ENCODE measurements at places on chromosomes 12 and 14.

DNA sequence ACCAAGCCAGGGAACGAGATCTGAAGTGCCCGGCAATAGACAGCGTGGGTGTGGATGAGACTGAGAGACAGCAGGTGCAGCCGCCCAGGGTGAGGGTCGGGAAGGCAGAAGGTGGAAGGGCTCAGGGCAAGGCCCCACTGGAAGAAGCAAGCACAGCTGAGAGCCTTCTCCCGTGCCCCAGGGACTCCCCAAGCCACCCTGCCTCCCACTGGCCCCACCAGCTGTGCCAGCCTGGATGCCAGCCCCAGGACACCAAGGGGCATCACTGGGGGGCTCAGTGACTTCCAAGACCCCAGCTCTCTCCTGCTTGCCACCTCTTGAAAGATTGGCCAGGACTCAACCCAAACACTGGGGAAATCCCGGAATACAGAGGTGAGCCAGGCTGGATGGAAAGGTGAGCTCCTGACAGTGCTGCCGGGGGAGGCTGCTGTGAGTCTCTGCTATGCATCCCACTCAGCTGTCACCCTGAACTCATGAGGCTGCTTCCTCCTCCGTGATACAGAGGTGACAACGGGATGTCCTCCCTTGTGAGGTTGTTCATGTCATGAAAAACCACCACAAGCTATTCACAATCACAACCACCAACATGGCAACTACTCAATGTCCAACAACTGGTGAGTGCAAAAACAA, 13.8 kb downstream of the TESC start:
- no peak for DNase-seq

GRCh38 chr14:52076334-52076733, 7.5 kb upstream of the NID2 start:
- peak; percentile 91 for DNase-seq

DNA sequence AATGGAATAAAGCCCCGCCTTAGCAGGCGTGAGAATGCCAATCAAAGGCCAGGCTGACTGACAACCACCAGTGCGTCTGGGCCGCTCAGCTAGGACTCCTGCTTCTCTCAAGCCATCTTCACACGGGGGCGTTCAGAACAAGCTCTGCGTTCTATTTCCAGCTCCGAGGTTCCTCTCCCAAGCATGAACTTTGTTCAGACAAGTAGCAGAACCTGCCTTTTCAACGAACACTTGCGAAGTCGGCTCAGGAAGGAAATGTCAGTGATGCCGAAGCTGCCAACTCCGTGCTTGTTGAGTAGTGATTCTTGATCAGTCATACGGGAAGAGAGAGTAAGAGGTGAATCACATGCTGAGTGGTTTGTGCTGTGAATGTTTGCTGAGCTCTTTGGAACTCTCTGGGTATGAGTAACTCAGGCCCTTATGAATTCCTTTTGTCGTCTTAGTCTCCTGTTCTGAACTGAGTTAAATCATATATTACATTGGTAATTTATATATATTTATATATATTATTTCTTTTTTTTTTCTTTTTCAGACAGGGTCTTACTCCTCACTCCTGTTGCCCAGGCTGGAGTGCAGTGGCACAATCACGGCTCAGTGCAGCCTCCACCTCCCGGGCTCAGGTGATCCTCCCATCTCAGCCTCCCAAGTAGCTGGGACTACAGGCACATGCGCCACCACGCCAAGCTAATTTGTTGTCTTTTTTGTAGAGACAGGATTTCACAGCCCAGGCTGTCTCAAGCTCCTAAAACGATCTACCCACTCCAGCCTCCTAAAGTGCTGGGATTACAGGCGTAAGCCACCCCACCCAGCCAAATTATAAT, 29.4 kb upstream of the BCL7A start:
- DNase-seq = peak; percentile 97

- no peak for DNase-seq
These were observed 3.8 kb upstream of the TBX3 start for GRCh38 chr12:114687802-114688201.

DNA sequence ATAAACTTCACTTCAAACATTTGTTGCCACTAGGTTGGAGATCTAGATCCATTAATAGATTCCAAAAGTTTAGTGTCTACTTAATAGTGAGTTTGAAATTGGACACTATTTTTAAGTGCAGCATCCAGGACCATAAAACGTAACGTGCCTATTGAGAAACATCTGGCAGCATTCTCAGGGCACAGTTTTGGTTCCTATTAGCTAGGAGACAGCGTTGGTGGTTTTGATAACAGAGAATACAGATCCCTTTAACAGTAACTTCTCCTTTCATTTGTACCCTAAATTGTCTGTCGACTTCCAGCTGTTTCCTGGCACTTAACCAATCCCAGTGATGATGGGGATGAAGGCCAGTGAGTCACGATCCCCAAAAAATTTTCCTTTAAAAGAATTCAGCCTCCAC, 25.8 kb downstream of the KCNK10 start:
- no peak for DNase-seq

GRCh38 chr14:91996948-91997371, 42.9 kb downstream of the TRIP11 start:
- peak; percentile 61 for DNase-seq

DNA sequence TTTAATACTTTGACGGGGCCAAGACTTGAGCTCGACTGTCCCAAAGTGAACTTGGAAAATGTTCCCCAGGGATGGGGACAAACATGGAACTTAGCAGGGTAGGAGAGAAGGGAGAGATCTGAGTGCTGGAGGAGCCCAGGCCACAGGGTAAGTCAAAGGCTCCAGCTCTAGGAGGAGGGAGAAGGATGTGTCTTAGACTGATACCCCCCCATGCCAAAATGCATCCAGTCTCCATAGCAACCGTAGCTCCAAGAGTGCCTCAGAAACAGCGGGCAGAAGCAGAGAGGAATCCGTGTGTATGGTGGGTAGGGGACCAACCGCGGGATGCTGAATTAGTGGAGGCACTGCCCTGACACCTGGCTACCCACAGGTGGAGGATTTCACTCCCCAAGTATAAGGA, 845 bp upstream of the AGAP2 start:
- no peak for DNase-seq

- no peak for DNase-seq
These were observed 7.9 kb downstream of the EMG1 start for GRCh38 chr12:6978611-6979011.

DNA sequence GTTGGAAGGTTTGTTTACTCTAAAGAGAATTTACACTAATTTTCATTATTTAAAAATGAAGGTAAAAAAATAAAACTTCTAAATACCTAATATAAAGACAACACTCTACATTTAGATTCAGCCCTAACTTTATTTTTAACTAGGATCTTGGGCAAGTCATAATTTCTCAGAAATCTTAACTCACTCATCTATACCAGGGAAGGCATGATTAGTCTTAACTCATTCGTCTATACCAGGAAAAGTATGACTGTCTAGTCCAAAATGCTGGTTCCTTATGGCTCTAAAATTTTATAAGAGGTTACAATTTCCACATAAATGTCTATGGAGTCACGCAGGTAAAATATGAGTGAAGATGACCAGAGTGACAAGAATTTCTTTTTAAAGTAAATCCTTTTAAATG, 52.7 kb upstream of the POC1B start:
- no peak for DNase-seq

GRCh38 chr12:56377310-56377988, 14.8 kb upstream of the APOF start:
- no peak for DNase-seq

DNA sequence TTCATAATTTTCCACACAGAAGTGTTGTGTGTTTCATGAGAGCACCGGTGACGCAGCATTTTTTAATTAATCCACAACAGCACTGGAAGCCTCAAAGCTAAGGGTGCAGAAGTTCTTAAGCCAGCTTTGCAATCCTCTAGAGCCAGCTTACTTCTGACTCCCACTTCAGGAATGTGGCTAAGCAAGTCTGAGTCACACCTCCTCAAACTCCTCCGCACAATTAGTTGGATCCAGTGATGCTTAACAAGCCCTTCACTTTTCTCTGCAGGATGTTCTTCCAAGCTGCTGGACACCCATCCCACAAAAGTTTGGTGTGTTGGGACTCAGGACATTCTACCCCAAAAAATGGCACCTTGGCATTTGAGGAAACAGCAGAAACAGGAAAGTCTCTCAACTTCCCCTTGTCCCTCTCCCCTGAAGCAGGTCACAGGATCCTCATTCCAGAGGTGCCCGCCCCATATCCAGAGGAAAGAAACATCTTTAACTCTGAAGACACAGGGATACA, 210.0 kb downstream of the PPM1H start:
- DNase-seq = peak; percentile 95

DNA sequence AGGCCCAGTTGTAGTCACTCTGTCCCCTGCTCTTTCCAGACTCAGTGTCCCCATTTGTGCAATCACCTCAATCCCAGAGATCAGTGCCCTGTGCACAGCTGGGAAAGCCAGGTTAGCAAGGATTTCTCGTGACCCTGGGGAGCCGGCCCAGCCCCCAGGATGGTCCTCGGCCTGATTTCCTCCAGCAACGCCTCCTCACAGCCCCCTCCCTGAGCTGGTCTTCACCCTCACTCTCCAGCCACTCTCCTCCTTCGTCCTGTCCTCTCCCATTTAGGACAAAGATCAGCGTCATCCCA, 194.8 kb upstream of the C14orf180 start:
- DNase-seq = no peak

DNA sequence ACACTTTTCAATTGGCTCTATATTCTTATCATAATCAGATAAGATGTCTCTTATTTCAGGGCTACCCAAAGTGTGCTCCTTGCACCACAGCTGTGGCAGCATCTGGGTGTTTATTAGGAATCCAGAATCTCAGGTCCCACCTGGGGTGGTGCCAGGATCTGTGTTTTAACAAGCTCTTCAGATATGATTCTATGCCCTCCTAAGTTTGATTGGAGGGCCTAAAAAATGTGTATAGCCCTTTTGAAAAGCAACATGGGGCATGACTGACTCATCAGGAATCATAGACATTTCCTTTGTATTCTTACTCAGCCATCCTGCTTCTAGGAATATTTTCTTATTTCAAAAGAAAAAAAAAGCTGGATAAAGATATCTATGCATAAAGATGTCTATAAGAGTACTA, 103.1 kb downstream of the HELB start:
- DNase-seq = no peak

DNA sequence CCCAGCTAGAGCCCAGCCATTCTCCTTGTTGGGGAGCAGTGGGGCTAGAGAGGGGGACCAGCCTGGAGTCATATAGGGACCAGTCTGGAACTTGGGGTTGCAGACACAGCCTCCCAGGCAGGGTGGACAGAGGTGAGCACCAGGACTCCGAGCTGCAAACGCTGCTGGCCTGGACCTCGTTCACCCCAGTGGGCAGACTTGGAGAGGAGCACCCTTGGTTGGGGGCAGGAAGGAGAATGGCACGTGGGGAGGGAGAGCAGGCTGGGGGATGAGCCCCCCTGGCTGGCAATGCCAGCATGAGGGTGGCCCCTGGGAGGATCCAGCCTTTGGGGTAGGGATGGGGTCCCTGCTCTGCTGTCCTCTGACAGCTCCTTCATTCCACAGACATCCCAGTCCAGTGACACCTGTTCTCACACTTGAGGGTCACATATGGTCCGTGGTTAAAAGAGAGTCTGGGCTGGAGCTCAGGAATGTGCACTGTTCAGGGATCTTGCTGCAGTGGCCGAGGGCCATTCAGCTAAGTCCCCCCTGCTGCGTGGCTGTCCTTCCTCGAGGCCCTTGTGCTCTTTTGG, 2.8 kb downstream of the LBHD2 start:
- DNase-seq = no peak

- no peak for DNase-seq
These were observed 246.4 kb downstream of the EGLN3 start for GRCh38 chr14:33704481-33704880.

DNA sequence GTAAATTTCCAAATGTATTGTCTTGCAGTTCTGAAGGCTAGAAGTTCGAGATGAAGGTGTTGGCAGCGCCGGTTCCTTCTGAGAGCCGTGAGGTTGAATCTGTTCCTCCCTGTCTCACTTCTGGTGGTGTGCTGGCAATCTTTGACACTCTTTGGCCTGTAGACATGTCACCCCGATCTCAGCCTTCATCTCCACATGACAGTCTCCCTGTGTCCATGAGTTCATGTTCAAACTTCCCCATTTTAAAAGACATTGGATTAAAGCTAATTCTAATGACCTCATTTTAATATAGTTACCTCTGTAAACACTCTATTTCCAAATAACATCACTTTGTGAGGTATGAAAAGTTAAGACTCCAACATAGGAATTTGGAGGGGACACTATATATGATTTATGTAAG, 4.1 kb upstream of the RBM19 start:
- DNase-seq = no peak

DNA sequence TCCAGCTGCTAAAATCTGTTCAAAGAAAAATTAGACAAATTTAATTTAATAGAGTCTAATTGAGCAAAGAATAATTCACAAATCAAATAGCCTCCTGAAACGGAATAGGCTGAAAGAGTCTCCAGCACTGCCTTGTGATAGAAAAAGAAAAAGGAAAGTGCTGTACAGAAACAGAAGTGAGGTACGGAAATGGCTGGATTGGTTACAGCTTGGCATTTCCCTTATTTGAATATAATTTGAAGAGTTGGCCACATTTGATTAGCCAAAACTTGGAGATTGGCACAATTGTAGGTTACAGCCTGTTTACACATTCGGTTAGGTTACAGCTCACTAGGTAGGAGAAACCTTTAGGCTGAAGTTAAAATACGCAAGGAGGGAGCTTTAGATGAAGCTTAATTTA, 24.8 kb upstream of the PCED1B start:
- no peak for DNase-seq

GRCh38 chr12:69239922-69240630, 707 bp downstream of the CPSF6 start:
- DNase-seq = no peak

GRCh38 chr14:33545696-33546095, 405.2 kb downstream of the EGLN3 start:
- no peak for DNase-seq

DNA sequence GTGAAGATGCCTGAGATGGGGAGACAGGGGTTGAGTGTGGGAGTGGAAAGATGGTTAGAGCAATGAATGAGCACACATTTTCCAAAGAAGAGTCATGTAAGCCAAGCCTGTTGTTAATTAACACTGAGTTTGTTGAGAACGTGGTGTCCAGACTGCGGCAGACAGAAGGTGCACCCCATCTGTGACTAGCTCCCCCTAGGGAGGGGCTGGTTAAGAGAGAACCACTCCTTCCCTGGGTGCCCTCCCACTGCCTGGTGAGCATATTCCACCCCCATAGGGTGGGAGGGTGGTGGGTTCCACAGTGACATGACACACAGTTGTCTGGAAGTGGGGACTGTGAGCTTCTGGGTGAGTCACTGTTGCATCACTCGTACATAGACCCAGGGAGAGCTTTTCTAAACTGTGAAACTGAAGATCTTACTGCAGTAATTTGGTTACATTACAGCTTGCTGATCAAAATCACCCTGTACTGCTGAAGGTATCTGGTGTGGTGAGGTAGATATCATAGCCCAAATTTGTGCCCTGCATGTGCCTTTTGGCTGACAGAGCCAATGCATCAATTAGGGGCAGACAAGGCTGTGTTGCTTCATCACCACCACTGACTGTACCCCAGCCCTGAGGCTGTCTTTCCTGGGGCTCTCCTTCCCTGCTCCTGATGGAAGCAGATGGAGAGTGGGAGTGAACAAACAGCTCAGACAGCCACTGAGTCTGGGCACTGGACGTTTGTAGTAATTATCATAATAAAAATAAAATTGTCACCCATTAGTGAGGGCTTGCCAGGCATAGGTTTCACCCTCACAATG, 150.9 kb downstream of the EMP1 start:
- peak; percentile 77 for DNase-seq

- DNase-seq = peak; percentile 94
These were observed 11.0 kb downstream of the ASB2 start for GRCh38 chr14:93965287-93965821.

GRCh38 chr14:85943192-85943591, 413.2 kb downstream of the FLRT2 start:
- DNase-seq = no peak

Data from stromal cell of bone marrow (primary cell).